Activated CD4-positive, alpha-beta T cell treated with anti-CD3 and anti-CD28 coated beads, Interleukin-2, amount 10 ng/mL, durations not matched to agents 7 days and 5 days (primary cell): ENCODE measurements at places on chromosomes 7 and 10.

DNA sequence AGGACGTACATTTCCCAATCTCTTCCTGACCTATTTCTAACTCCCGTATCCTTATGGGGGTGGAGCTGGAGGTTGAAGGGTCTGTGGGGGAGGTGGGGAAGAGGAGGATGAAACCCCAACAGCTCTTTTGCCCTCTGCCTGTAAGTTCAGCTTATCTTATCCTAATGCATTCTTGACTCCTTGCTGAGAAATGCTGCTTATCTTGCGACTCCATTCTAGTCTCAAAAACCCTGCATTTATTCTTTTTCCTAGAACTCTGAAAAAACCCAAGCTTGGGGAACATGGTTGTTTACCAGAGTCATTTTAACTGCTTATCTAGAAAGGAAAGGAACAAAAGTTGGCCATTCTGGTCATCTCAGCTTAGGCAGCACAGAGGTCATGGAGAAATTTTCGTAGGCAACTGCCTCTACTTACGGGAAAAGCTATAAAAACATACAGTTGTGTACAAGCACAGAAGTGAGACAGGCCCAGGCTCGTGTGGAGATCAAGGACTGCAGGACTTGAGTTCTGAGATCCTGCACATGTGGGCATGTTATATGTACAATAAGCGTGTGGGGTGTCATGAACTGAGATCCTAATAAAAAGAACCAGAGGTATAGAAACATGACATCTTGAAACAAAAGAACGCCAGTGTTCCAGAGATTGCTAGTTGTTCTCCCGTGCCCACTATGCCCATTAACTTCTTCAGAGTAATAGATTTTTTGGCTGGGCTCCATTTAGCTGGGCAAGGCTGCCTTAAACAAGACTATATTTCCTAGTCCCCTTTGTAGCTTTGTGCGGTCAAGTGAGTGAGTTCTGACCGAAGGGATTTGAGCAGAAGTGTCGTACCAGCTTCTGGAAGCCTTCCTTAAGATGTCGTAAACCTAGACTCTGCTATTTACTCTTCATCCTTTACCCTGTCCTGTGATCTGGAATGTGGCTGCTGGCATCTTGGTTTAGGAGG, 9.6 kb downstream of the INMT start:
- DNase-seq, result no peak

- no peak for DNase-seq
These were observed 27.0 kb downstream of the CDK6 start for GRCh38 chr7:92809397-92809759.

DNA sequence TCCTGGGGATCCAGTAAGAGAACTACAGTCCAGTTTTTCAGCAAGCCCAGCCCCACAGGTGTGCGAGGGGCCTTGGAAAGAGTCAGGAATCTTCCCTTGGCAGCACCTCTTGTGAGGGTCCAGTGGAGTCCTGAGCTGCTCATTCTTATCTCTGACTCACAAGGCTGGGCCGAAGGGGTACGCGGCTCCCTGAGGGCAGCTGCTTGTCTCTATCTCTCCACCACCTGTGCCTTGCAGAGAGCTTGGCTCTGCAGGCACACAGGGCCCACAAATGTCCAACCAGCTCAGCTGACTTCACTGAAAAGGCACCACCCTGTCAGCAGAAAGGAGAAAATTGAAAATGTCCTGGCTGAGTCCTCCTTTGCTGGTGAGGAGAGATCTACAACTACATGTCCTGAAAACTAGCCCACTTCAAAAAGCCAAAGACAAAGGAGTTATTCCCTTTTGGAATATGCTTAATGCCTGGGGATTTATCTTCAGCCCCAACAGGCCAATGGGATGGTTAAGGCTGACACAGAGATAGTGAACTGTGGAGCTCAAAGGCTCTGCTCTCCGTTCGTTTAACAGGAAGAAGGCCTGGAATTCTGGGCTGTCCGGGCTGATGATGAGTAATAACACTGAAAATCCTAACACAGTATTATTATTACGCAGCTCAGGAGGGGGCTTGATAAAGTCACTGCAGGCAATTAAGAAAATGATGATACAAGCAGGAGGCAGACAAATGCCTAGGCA, 23.4 kb downstream of the UROS start:
- DNase-seq, result no peak

DNA sequence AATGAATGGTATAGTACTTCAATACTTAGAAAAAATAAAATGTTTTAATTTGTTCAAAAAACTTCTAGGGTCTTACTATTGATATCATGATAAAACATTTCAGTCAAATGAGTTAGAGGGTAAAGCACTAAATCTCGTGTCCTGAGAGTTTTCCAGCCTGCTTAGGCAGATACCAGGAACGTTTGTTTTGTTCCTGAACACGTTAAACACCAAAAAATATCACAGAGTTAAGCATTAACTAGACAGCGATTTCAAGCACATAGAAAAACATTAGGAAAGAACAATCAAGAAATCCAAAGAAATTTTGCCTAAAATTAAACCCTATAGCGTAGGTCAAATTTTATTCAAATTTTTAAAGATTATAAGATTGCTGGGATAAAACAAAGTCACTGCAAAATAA, 204.6 kb upstream of the AGR3 start:
- no peak for DNase-seq

DNA sequence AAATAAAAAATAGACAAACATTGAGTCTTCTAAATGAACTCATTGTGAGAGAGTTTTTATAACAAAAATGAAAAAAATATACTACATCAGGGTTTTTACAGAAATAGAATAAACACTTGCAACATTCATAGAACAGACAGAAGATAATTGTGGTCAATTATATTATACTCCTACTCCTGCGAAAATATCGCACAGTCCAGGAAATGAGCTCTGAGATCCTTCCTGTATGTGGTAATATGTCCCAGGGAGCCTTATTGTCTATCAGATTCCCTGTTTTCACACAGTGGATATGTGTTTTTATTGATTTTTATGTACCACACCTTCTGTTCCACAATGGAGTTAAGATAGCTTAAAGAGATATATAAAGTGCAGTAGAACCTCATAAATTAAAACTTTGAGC, 27.5 kb upstream of the RELN start:
- no peak for DNase-seq

- peak; percentile 52 for DNase-seq
These were observed 190.8 kb downstream of the GATA3 start for GRCh38 chr10:8245131-8245813.

DNA sequence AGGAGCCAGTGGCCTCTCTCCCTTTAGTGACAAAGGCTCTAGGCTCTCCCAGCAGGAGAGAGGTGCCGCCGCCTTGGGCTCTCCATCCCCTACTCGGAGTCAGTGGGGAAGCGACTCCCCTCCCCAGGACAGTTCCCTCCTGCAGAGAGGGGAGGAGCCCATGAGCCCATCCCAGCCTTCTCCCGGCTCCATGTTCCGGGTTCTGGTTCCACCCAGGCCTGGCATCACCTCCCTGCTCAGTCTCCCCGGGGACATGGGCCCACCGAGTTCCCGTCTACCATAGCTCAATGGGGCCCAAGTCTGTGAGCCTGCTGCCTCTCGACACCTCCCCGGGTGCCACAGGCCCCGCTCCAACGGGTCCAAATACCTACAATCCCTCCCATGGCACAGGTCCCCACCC, 66.5 kb upstream of the DNAAF5 start:
- DNase-seq, result no peak

DNA sequence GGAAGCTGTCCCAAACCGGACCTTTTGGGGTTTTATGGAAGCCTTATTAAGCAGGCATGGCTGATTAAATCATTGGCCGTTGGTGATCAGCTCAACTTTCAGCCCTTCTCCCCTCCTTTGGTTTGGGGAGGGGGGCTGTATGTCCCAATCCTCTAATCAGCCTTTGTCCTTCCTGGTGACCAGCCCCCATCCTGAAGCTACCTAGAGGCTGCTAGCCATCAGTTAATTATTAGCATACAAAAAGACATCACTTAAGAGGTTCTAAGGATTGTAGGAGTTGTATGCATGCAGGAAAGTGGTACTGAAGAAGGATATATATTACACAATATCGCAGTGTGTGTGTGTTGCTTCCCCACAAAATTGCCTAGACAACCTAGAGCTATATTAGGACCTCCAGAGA, 553.3 kb upstream of the FZD8 start:
- DNase-seq, result no peak

- DNase-seq, result no peak
These were observed 2.4 kb downstream of the ANKRD22 start for GRCh38 chr10:88849234-88849633.

GRCh38 chr10:44864051-44864450, 47.1 kb upstream of the TMEM72 start:
- no peak for DNase-seq

DNA sequence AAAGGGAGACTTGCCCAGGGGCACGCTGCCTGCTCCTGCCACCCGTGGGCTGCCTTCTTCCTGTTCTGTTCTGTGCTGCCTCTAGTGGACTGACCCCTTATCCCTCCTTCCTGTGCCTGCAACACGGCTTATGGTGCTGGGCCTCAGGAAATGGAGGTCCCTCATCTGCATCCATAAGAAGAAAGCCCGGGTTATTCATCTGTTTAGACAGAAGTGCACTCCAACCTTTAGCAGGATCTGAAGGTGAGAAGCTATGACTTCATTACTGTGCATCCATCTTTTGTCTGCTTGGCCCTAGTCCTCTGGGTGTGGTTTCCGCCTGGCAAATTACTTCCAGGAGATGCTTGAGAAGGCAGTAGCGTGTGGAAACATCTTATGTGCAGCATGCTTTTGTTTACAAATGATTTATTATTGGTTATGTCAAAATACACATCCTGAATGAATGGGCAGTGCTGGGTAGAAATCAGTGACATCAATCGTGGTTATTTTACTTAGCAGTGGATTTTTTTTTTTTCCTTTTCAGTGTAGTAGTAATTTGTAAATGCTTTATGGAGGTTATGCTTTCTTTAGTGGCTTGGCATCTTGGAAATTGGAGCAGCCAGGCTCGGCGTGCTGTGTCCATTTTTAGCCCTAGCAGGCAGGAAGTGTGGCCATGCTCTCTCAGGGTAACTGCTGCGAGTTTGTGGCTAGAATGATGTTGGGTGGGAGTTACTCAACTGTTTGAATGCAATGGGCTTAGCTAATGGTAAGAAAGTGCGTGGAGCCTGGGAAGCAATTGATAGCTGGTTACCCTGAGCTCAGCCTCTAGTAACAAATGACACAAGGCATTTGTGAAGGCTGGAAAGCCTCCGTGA, 12.7 kb downstream of the PTPRE start:
- no peak for DNase-seq
